GM23248 (cell line): ENCODE measurements at places on chromosomes 7 and 10.
A peak's percentile ranks its signal among the peaks of the same experiment; 100 is the strongest.

GRCh38 chr10:24821986-24822385, 98.3 kb upstream of the ARHGAP21 start:
- peak; percentile 65 for DNase-seq

- DNase-seq = peak; percentile 30
These were observed 764.4 kb downstream of the LRMDA start for GRCh38 chr10:76195654-76196390.

- peak; percentile 56 for DNase-seq
These were observed 55.2 kb downstream of the ZEB1 start for GRCh38 chr10:31374146-31374696.

- no peak for DNase-seq
These were observed 4.5 kb upstream of the AIFM2 start for GRCh38 chr10:70137135-70137534.

GRCh38 chr7:47239034-47239433, 342.9 kb downstream of the TNS3 start:
- no peak for DNase-seq

GRCh38 chr7:138934861-138935260, 46.3 kb downstream of the KIAA1549 start:
- peak; percentile 80 for DNase-seq

- DNase-seq = no peak
These were observed 1216.5 kb upstream of the AUTS2 start for GRCh38 chr7:68381731-68382130.

GRCh38 chr7:154858836-154859537, 143.9 kb downstream of the PAXIP1 start:
- DNase-seq = no peak

- DNase-seq = no peak
These were observed 46.5 kb downstream of the PAXIP1 start for GRCh38 chr7:154956427-154956826.

DNA sequence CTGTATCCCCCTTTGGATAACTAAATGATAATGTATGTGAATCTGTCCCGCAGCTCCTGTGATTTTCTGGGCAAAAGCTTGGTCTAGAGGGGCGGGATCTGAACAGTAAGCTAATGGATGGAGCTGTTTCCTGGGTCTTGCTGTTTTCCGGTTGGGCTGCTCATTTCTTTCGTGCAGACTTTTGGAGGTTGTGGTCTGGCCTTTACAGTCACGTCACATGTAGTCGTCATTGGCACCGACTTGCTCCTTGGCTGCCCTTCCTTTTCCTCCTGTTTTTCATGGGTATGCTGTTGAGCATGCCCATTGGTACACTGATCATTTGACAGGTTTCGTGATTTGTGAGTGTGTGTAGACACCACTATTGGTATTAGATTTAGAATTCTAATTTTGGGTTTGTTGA, 2.0 kb downstream of the FBH1 start:
- DNase-seq = peak; percentile 70

DNA sequence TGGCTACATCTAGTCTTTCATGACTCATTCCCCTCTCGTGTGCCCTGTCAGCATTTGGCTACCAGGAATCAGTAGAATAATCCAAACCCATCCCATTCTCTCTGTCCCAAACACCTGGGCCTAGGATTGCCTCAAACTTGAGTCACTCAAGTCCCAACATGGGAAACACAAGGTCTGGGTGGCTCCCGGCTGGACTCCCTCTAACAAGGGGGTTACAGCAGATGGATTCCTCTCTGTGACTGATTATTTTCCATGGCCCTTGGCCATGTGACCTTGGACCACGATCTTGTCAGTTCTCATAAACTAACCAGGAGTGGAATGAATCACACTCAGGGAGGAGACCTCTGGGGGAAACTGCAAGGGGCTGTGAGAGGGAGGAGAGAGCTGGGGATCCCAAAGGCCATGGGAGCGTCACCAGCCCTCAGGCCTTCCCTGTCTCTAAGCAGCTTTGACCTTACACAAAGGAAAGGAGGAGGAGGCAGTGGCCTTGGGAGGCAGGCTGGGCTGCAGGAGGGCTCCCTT, 533.1 kb downstream of the KCNMA1 start:
- DNase-seq = peak; percentile 69

GRCh38 chr7:77313085-77313484, 103.1 kb downstream of the GSAP start:
- no peak for DNase-seq

GRCh38 chr10:71396084-71396710, 523 bp upstream of the CDH23 start:
- DNase-seq = peak; percentile 22

- peak; percentile 94 for DNase-seq
These were observed 13.2 kb downstream of the NUDCD3 start for GRCh38 chr7:44477063-44477830.

DNA sequence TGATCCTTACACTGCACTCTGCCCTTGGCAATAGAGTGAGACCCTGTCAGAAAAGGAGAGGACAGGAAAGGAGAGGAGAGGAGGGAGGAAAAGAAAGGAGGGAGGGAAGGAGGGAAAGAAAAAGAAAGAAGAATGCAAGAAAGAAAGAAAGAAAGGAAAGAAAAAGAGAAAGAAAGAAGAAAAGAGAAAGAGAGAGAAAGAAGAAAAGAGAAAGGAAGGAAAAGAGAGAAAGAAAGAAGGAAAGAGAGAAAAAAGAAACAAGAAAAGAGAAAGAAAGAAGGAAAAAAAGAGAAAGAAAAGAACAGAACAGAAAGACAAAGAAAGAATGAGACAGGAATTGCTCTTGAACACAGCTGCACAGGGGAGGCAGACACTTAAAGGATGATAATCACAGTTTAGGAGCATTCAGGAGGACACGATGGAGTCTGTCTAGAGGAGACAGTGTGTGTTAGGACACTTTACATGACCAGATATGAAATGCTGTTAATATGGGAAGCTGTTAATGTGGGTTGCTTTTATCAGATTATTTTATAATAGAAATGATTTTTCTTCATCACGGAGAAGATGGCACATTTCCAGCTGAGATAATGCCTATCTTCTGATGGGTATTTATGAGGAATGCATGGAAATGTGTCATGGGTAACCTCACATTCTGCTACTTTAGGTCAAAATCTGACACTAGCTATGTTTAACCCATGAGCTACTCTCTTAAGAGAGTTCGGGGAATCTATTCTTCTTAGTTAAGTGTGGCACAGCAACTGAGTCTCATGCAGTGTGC, 160.5 kb downstream of the BAMBI start:
- DNase-seq = no peak

DNA sequence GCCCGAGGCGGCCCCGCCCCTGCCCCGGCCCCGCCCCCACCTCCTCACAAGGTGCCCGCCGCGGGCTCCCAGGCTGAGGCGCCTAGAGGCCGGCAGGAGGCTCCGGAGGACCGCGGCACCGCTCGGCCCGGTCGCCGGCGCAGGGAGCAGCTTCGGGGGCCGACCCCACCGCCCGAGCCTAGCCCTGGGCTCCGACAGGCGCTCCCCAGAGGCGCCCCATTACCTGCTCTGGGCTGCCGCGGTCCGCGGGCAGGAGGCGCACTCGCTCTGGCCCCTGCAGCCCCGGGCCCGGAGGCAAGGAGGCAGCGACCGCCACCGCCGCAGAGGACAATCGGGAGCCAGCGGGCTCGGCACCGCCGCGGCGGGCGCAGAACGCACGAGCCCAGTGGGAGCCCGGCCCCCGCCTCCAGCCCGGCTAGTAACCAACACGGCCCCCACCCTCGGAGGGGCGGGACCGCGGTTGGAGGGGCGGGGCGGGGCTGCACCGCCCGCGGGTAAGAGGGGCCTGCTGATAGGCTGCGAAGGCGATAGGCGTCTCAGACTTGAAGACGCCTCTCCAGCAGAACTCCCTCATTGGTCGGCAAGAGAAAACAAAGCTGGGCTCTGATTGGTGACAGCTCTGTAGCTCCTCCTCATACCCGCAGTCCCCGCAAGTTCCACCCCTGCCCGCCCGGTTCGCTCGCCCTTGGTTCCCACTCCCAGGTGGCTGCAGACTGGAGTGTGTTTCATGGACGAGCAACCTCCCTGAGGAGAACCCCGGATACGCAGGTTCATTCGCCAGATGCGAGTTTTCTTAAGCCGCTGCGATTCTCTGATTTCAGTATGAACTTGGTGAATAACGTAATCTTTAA, at the start of gene MPP7:
TSS of gene MPP7 (minus strand) at position 427 of the 851 bp plus-strand sequence. CDS start 64,460 bp downstream, outside the sequence.
- DNase-seq = peak; percentile 98

GRCh38 chr7:79176859-79177477, 276.5 kb downstream of the MAGI2 start:
- DNase-seq = peak; percentile 75

GRCh38 chr7:4100148-4100547, 581.9 kb upstream of the FOXK1 start:
- DNase-seq = no peak

GRCh38 chr10:132420469-132420980, 23.5 kb downstream of the PWWP2B start:
- no peak for DNase-seq

- DNase-seq = peak; percentile 43
These were observed 71.9 kb downstream of the C10orf105 start for GRCh38 chr10:71647526-71648253.

- DNase-seq = no peak
These were observed 868 bp downstream of the MYO1G start for GRCh38 chr7:44977959-44978335.

DNA sequence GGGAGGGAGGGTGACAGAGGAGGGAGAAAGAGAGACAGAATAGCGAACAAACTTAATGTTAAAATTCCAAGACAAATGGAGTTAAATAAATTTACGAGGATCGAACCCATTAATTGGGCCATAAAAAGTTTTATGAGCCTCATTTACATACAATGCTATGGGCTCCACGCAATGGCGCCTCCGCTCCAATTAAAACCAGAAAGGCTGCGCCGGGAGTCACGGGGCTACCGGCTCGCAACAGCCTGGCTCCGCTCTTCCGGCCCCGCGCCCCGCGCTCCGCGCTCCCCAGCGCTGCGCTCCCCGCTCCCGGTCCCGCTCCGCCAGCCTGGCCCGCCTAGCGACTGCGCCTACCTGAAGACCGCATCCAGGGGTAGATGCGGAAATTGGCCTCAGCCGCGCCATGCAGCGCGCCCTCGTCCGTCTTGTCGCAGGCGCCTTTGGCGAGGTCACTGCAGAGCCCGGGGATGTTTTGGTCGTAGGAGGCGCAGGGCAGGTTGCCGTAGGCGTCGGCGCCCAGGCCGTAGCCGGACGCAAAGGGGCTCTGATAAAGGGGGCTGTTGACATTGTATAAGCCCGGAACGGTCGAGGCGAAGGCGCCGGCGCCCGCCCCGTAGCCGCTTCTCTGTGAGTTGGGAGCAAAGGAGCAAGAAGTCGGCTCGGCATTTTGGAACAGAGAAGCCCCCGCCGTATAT, 513 bp downstream of the HOXA7 start:
- DNase-seq = peak; percentile 78

GRCh38 chr7:28808796-28809533, 149.2 kb downstream of the TRIL start:
- DNase-seq = peak; percentile 78

GRCh38 chr7:19869979-19870378, 96.6 kb upstream of the TMEM196 start:
- DNase-seq = no peak

DNA sequence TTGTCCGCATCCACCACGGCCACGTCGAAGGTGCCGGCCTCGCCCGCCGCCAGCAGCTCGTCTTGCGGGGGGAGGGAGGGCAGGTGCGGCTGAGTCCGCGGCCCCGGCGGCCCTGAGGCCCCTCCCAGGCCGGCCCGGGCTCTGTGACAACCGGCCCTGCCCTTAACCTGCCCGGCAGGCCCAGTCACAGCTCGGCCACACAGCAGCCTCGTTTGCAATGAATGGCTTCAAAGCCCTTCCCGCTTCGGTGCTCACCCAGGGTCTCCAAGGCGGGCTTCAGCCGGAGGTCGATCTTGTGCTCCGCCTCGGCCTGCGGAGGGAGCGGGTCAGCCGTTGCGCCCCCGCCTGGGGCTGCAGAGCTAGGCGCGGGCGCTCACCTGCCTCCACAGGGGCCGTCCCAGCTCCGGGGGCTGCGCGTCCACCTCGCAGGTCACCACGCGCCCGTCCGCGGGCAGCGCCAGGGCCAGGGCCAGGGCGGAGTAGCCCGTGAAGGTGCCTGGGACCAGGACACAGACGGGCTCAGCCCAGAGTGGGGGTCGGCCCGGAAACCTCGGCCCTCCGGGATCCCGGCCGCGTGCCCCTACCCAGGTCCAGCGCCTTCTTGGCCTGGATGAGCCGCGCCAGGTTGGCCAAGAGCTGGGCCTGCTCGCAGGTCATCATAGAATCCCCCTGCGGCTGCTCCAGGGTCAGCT, 928 bp downstream of the COMTD1 start:
- peak; percentile 20 for DNase-seq

DNA sequence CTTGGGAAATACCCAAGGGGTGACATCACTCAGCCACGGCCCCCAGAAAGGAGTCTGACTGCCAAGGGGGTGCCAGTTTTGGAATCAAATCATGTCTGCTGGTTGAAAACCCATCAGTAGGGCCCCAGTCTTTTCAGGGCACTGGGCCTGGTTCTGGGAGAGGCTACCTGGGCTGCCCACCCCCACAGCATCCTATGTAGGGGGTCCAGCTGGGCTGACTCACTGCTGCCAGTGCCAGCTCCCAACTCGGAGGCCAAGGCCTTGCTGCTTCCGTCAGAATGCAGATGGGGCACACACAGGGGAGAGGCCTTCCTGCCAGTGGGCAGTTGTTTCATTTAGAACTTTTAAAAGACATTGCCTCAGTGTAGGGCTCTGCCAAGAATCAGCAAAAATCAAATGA, 39.5 kb upstream of the DMBT1 start:
- no peak for DNase-seq

- no peak for DNase-seq
These were observed 39.8 kb upstream of the MSRB2 start for GRCh38 chr10:23055424-23056185.

GRCh38 chr7:143256325-143256724, 6.9 kb upstream of the GSTK1 start:
- DNase-seq = no peak

GRCh38 chr10:121580276-121581116, 17.7 kb downstream of the FGFR2 start:
- DNase-seq = no peak

- peak; percentile 85 for DNase-seq
These were observed 44.4 kb downstream of the MCU start for GRCh38 chr10:72736176-72736827.

DNA sequence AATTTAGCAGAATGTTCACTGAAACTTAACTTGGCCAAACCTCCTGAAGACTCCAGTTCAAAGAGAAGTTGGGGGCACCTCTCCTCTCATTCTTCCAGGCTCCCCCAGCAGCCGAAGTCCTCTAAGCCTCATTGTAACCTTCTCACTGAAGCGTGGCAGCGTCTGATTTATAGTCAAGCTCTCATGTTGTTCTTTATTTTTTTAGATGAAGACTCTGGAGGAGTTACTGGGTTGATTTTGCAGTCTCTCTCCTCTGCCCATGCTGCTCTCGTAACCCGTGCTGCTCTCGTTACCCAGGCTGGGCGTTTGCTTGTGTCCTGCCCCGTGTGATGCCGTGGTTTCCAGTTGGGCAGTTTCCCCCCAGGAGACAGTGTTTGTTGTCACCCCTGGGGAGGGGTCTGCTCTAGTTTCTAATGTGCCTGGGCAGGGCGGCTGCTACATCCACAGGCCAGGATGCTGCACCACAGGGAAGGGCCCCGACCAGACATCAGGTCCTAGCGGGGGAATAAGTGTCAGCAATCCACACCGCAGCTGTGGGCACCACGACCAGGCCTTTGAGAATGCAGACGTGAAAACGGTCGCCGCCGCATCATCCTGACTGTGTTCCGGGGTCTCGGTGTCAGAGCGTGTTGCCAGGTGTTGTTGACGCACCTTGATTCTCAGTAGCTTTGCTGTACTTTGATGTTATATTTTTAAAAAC, 65.2 kb downstream of the WDR37 start:
- no peak for DNase-seq

- DNase-seq = no peak
These were observed 230.5 kb upstream of the TMEM229A start for GRCh38 chr7:124263232-124263827.

- DNase-seq = peak; percentile 72
These were observed 51.8 kb upstream of the FAM133B start for GRCh38 chr7:92641921-92642511.

- DNase-seq = peak; percentile 17
These were observed 8.4 kb downstream of the FAM237B start for GRCh38 chr7:90312745-90313144.
